Left ventricle myocardium superior (tissue), 1 donor: ENCODE measurements at places on chromosomes 1 and 21.

DNA sequence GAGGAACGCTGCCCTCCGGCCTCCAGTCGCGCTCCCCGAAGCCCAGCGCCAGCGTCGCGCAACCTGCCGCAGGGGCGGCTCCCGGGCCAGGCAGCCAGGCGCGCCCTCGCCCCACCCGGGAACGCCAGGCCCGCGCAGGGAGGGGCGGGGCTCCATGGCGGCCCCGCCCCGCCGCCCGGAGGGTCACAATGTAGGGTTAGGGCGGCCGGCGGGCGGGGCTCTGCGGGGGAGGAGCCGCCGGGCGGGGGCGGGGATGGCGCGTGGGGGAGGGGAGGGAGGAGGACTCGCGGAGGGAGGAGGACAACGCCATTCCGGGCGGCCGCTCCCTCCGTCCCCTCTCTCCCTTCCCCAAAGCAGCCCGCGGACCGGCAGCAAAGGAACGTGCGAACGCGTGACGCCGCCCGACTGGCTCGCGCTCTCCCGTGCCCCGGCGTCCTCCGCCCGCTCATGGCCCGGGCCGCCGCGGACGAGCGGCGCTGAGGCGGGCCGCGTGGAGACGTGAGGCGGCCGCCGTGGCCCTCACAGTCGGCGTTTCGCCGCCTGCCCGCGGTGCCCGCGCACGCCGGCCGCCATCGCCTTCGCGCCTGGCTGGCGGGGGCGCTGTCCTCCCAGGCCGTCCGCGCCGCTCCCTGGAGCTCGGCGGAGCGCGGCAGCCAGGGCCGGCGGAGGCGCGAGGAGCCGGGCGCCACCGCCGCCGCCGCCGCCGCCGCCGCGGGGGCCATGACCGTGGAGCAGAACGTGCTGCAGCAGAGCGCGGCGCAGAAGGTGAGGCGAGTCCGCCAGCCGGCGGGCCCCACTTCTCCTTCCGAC, at the start of gene USP25:
Gene USP25 (plus strand): TSS at position 309 of the 810 bp plus-strand sequence. CDS start 412 bp downstream, at position 721.
- DNase-seq, result peak; percentile 97

DNA sequence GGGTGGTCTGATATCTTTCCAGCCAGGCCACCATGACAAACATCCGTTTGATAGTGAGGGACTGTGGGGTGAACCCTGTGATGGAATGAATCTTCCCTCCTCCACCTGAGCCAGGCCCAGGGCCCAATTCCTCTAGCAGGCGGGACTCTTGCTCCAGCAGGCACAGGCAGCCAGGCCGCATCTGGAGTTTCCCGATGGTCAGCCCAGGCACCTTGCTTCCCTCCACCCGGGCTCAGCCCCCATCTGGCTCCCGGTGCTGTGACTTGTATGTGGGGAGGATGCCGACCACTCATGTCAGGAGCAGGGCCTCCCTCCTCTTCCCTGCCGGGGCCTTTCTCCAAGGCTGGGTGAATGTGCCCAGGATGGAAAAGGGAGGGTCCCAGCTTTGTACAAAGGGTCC, 21.0 kb downstream of the KCNAB2 start:
- no peak for DNase-seq

- DNase-seq, result no peak
These were observed 888 bp upstream of the SNRPE start for GRCh38 chr1:203860396-203861025.

- no peak for DNase-seq
These were observed 29.7 kb upstream of the FMOD start for GRCh38 chr1:203380420-203381150.

DNA sequence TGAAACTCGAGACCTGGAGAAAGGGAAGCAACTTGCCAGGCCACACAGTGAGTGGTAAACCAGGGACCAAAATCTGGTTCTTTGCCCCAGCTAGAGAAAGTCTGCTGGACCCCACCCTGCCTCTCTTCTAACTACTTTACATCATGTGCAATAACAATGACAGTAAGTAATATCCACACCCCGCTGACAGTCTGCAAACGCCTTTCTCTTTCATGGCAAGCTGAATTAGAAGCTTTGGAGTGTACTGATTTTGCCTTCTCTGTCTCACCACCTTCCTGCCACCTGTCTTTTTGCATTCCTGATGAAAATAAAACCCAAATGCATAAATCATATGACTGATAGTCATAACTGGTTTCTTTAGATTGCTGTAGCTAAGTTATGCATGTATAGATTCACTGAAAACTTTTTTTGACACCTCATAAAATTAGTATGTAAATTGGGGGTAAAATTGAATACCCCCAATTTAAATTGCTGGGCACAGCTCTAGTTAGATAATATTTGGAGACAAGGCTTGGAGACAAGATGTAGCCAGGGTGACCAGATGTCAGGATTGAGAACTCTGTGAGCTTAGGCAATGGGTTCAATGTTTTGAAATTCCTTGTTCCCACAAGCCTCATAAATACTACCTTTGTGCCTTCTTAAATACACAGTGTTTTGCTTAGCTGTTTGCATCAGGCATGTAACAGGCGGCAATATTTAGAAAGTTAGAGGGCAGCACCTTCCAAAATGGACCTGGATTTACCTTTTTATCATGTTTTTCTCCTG, 73.5 kb downstream of the ST6GALNAC5 start:
- DNase-seq, result no peak

- no peak for DNase-seq
These were observed 122.3 kb upstream of the C1orf105 start for GRCh38 chr1:172298141-172298540.

DNA sequence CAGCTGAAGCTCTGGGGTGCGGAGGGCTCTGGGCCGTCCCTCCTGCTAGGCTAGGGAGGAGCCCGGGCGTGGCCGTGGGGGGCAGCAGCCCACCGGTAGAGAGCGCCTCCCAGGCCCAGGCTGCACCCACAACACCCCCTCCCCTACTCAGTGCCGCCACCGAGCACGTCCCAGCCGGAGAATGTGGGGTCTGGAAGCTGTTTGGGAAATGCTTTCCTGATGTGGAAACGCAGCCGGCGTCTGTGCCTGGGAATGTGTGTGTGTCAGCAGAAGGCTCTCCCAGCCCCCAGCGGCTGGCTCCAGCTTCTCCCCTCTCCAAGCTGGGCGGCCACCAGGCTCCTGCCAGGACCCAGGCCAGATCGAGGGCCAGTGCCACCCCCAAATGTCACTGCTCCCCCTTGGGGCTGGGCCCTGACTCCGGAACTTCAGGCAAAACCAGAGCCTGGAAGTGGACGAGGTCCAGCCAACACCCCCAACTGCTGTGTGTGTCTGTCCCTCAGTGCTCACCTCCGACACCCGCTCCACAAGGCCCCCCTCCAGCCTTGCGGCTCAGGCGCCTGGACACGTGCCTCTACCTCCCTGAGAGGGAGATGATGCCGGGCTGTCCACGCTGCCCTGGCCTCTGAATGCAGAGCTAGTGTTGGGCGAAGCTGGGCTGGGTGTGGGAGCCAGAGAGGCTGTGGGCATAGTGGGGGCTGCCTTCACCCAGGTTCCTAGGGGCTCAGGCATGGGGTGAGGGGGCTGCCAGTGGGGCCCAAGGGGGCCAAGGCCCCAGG, 74.7 kb downstream of the MEGF6 start:
- DNase-seq, result no peak

GRCh38 chr1:108504447-108504846, 54.3 kb downstream of the NBPF6 start:
- no peak for DNase-seq

DNA sequence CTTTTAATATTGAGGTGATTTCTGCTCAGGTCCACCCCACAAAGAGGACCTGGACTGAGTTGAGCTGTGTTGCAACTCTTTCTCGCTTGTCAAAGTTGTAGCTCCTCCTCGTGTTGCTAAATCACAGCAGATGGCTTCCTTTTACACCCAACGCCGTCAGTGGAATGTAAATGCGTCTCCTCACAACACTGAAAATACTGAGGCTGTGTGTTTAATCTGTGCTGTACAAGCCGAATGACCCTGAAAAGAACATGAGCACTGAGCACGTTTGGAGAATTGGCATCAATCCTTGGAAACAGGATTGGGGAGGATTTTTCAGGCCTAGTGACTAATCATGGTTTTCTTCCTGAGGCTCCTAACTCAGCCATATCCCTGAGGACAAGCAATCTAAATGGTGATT, 196.0 kb downstream of the CRB1 start:
- no peak for DNase-seq

DNA sequence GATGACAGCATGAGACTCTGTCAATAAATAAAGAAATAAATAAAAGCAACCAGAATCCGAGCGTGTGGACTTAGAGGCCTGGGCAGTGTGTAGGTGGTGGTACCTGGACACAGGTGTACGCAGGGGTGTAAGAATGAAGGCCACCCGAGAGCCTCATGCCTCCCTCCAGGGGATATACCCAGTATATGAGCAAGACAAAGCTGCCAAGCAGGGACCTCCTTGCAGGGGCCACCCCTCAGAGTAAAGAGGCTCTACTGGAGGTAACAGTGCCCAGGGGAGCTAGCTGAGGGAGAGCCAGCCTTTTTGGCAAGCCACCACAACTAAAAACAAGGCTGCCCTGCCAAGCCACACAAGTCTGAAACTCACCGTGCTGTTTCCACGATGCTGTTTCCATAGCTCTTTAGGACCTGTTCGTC, 179.2 kb upstream of the RAB4A start:
- DNase-seq, result no peak

DNA sequence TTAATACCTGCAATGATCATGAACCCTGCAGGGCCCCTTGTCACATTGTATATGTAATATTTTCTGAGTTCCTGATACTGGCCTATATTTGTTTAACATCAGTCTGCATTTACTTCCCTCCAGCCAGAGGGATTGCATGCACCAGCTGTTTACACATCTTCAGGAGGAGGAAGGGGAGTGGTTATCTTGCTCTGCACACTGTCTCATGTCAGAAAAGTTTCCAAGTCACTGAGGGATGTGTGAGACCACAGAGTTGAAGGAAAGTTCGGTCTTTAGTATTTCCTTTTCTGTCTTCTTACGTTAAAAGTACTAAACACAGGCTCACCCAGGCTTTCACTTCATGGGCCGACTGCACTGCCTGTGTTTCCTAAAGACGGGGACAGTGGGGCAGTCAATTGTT, 574.1 kb downstream of the LMO4 start:
- no peak for DNase-seq

GRCh38 chr1:150154143-150154542, 4.4 kb downstream of the PLEKHO1 start:
- DNase-seq, result no peak
